ENCODE measurements at places on chromosomes 1 and 21.
A peak's percentile ranks its signal among the peaks of the same experiment; 100 is the strongest.

GRCh38 chr21:35796844-35797243, 263.5 kb downstream of the SETD4 start:
- DNase-seq: no peak

- DNase-seq: no peak
These were observed 43.2 kb upstream of the BACE2 start for GRCh38 chr21:41124641-41125201.

GRCh38 chr1:47918257-47918867, 78.8 kb downstream of the TRABD2B start:
- no peak for DNase-seq

DNA sequence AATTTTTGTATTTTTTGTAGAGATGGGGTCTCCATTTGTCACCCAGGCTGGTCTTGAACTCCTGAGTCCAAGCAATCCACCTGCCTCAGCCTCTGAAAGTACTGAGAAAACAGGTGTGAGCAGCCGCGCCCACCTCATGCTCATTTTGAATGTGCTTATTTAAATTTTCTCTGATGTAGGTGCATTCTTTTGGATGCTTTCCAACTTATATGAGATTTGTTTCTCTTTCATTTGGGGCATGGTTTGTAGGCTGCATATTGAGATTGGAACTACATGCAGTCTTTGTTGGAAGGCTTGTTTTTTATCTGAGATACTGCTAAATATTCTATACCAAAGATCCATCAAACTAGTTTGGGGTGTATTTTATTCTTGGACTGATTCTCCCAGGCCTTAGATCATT, 81.0 kb upstream of the IVNS1ABP start:
- no peak for DNase-seq

- no peak for DNase-seq
These were observed 103.4 kb downstream of the ROR1 start for GRCh38 chr1:63877021-63877767.

DNA sequence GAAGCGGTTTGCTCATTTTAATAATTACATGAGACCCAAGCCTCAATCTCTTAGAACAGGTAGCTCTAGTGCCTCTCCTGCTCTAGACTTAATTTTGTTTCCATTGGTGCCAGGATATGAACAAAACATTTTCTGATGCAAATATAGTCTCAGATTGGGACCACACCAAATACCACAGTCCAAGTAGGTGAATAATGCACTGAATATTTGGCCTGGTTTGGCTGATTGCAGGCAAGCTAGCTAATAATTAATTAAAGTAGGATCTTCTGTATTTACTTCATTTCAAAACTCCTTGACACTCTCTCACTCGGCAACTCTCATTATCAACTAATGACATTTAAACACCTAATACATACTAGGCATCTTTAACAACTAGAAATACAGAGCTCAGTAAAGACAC, 219.6 kb downstream of the LTN1 start:
- no peak for DNase-seq

DNA sequence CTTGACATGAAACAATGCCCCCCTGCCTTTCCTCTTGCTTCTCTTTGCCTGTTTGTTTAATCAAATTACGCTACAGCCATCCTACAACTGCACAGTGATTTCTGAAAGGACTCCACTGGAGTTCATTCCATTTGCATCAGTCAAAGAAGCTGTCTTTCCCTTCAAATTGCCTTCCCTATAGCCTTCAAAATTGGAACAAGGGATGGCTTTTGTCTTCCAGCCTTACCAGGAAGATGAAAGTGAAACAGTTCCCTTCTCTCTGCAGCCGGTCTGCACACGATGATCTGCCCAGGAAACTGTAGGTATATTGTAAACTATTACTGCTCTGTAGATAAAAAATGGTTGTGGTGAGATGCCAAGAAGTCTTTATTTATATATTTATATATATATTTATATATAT, 65.6 kb upstream of the ETS2 start:
- DNase-seq: no peak

GRCh38 chr1:206898089-206898914, 1.1 kb downstream of the IL24 start:
- DNase-seq: peak; percentile 73

DNA sequence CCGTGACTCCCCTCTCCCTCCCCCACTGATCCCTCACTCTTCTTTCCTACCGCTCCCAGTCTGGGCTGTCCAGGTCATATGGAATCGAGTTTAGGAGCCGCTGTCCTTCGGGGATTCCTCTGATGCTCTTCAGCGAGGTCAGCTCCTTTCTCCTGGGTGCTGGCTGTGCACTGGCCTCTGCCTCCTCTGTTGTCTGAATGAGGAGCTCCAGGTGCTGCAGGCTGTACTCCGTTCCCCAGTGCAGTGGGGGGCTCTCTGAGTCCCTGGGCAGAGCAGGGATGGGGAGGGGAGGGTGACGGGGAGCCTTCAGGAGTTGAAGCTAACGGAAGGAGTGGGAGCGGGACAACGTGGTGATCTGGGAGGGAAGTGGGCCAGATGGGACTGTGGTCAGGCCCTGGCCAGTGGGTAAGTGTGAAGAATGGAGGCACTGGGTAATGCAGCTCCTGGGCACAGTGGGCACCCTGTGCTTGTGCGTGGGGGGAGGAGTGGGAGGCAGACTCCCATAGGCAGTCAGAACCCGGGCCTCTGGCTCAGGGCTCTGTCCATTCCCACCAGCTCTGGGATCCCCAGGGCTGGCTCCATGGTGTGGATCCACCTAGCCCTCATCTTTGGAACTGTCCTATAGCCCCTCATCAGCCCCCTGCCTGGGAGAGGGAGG, 59.5 kb upstream of the TLR5 start:
- DNase-seq: no peak

DNA sequence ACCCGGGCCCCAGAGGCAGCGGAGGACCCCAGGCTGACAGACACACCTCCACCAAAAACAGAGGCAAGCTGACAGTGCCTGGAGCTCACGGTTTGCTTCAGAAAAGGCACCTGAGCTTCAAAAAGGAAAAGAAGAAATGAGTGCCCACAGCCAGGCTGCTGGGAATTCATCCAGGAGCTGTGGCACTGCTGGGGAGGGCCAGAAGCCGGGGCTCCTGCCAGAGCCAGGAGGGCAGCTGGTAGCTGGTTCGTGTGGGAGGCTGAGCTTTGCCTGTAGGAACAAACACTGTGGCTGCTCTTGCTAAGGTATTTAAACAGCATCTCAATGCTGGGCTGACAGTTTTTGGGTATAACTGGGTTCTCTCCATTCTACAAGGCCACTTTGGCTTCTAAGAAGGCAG, 19.5 kb downstream of the KCNJ6 start:
- no peak for DNase-seq

DNA sequence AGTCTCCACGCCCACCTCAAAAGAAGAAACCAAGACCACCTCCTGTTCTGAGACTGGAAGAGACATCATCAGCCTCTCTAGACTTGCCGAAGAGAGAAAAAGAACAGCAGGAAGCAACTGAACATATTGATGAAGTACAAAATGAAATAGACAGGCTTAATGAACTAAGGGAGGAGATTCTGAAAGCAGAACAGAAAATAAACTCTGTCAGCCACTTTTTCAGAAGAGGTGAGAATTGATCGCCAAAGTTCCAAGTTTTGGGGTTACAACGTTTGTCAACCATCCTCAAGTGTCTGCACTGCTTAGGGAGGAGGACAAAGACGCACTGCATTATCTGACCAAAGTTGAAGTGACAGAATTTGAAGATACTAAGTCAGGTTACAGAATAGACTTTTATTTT, 45.6 kb downstream of the ABL2 start:
- DNase-seq: no peak

DNA sequence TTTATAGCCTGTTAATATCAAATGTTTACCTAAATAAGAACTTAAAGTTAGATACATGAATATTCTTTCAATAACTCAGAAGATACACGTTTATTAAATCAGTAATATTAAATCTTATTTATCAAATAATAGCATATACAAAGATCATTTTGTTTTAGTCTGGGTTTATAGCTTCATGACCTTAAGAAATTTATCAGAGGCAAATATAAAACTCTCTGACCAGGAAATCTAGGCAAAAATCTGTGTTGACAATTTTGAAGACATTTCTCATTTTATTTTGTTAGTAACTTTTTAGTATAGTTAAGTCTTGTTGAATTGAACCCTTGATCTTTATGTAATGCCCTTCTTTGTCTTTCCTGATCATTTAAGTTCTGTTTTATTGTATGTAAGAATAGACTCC, 46.4 kb downstream of the PRKACB start:
- DNase-seq: no peak

DNA sequence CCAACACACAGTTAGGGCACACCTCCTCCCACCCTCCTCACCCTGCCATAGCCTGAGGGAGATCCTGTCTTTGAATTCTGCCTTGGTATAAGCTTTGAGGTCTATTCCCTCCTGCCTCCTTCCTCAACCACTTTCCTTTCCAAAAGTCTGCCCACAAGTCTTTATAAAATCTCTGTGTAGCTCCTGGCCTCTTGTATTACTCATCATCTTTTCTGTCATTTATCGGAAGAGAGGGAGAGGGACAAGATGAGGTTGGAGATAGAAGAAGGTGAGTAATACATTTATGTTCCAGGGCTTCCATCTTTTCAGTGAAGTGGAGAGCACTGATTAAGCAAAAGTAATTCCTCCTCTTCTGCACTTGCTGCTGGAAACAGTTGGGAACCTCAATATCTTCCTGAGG, 30.5 kb upstream of the EFCAB14 start:
- no peak for DNase-seq

DNA sequence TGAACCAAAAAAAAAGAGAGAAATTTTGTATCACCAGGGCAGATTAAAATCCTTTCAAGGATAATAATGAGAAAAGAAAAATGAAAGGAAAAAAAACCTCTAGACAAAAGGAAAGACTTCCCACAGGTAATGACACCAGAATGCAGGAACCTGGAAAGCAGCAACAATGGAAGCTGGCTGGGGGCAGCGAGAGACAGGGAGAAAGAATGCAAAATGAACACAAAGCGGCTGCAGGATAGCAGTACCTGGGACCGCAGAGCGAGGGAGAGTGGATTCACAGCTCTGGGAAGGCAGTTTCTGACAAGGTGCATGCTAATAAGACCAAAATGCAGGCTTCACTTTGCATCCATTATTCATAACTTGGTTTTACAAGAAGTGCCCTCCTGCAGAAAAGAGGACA, 349.0 kb downstream of the SIPA1L2 start:
- no peak for DNase-seq

GRCh38 chr1:86436041-86436440, 12.1 kb downstream of the CLCA2 start:
- DNase-seq: no peak

DNA sequence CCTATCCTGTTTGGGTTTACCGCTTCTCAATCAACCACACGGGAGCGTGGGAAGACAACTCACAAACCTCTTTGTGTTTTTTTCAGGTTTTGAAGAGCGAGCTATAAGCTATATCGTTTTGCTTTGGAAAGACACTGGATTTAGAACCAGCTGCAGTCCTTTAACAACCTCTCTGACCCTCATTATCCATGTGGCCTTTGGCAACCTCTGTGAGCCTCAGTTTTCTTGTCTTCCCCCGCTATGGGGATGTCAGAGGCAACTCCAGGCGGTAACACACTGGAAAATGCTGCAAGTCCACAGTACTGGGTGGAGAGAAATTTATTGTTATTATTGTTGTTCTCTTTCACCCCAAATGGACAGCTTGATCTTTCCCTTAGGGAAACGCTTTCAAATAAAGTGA, 100.0 kb downstream of the ETS2 start:
- DNase-seq: no peak

DNA sequence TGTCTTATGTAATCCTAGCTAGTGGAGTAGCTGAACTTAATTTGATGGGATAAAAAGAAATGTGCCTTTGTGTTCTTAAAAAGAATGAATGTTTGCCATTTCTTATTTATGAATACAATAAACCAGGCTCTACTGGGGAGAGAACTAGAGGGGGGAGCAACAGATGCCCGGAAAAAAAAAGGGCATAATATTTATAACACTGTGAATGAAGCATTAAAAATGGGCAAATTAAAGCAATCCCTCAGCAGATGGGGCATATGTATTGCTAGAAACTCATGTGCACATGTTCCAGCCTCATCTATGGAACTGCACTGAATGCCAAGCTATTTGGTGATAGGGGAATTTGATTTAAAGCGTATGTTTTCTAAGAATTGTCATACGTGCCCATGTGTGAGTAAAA, 42.3 kb upstream of the KCNJ6 start:
- DNase-seq: no peak

DNA sequence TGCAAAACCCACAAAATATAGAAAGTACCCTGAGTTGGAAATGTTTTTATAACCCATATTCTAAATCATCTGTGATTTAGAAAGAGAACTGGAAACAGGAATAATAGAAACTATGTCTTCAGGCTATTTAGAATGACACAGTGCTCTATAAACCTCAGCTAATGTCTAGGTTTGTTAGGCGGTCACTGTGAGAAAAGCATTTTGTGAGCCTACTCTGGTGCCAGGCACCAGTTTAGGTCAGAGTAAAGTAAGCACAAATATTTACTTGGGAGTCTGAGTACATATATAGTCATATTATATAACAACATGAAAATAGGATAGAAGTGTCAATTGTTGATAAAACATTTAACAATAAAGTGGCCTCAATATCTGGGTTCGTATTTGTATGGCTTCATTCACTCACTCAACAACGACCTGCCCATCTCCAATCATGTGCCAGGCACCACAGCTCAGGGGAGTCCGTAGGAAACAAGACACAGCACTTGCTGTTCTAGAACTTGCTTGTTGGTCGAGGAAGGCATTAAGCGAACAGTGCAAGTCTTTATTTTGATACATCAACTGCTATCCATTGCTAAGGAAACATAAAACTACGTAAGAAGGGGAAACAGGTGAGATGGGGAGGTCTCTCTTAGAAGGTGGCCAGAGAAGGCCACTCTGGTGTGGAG, 37.2 kb downstream of the GNB1 start:
- DNase-seq: no peak

GRCh38 chr1:54409156-54410142, 3.3 kb upstream of the SSBP3 start:
- no peak for DNase-seq

- DNase-seq: no peak
These were observed 80.5 kb downstream of the RERE start for GRCh38 chr1:8736927-8737326.

DNA sequence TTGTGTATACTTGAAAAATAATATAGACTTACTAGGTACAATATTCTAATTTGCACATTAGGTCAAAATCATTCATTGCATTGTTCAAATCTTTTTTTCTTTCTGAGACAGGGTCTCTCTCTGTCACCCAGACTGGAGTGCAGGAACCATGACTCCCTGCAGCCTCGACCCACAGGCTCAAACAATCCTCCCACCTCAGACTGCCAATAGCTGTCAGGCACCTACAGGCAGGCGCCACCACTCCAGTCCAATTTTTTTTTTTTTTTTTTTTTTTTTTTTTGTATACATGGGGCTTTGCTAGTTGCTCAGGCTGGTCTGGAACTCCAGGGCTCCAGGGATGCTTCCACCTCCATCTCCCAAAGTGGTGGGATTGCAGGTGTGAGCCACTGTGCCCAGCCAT, 656.9 kb downstream of the KCNT2 start:
- no peak for DNase-seq

GRCh38 chr1:98221923-98222322, 301.1 kb upstream of the DPYD start:
- no peak for DNase-seq

- no peak for DNase-seq
These were observed 17.1 kb upstream of the ACBD3 start for GRCh38 chr1:226203655-226204054.
